ENCODE measurements at places on chromosomes 1 and 21. TPM values are rescaled to one million over a fixed set of nuclear protein-coding genes. Genes with fewer than 3 reads are reported as not detected.

- no peak for DNase-seq
Observed at GRCh38 chr1:103177108-103177775, 68.9 kb upstream of the COL11A1 start.

CCDC30 gene
- 1.8 TPM for total RNA-seq

MX2 gene
- 2.3 TPM for total RNA-seq

MYCL gene
- 8.1 TPM for total RNA-seq

ERG gene
- not detected for total RNA-seq

DNA sequence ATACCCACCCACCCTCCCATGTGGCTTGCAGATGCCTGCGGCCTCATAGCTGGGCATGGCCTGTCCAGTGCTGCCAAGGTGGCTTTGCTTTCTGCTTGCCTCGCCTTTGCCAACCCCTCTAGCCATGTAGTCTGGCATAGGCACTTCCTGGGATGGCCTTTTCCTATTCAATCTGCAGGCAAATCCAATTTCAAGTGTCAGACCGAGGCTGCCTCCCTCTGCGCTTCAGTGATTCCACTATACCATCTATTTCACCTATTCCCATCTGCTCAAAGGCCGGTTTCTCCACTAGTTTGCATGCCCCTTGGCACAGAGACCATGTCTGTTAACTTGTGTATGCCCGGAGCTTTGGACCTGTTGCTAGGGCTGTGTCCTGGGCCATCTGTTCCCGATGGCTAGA, 3.8 kb upstream of the ZBTB21 start:
- DNase-seq: no peak

DNA sequence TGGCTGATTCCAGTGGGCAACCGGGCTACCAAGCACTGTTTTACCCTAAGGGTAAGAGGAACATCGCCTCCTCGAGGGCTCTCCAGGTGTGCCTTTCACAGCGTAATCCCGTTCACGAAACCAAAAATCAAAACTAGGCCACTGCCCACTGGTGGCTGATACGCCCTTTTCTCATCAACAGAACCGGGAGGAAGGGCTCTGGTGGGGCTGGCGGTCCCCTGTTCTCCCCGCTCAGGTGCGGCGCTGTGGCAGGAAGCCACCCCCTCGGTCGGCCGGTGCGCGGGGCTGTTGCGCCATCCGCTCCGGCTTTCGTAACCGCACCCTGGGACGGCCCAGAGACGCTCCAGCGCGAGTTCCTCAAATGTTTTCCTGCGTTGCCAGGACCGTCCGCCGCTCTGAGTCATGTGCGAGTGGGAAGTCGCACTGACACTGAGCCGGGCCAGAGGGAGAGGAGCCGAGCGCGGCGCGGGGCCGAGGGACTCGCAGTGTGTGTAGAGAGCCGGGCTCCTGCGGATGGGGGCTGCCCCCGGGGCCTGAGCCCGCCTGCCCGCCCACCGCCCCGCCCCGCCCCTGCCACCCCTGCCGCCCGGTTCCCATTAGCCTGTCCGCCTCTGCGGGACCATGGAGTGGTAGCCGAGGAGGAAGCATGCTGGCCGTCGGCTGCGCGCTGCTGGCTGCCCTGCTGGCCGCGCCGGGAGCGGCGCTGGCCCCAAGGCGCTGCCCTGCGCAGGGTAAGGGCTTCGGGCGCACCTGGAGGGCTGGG, at the start of gene IL6R:
IL6R (plus strand) TSS at position 360 of the 763 bp plus-strand sequence; CDS start at position 647, 287 bp downstream.
- DNase-seq: peak; percentile 94

GRCh38 chr1:57067863-57068262, 102.0 kb upstream of the C8B start:
- peak; percentile 10 for DNase-seq

GRCh38 chr1:209721323-209721722, 16.7 kb downstream of the HSD11B1 start:
- DNase-seq: no peak

- peak; percentile 11 for DNase-seq
Observed at GRCh38 chr1:58155418-58156123, 391.0 kb downstream of the OMA1 start.

CC2D1B gene
- 16.8 TPM for total RNA-seq

REN gene
- total RNA-seq: not detected

DNA sequence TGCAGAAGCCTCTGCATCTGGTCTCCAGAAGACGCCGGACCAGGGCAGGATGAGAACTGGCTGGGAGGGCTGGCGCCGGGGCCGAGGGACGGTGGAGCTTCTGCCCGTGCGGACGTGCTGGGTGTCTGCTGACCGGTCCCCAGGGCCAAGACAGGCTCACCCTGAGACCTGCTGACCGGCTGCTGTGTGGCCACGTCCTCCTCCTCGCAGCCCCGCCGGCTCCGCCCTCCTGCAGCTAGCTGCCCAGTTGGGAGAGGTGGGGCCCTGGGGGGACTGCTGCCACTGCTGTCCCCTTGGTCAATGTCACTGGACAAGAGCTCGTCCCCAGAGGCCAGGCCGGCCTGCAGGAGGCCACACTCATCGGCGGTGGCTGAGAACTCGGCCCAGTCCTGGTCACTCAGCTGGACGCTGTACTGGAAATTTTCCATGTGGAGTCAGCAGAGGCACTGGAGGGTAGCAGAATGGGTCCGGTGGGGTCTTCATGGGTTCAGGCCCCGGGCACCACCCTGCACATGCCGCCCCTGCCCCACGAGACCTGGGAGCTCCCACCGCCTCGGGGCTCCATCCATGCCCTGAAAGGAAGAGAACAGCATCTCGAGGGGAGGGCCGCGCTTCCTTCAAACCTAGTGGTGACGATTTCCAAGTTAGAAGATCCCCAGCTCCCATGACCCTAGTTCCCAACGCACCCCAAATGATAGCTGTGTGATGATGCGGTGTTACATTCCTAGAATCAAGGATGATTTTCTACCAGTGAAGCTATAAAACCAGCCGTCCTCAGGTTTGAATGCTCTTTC, 1.1 kb downstream of the PERM1 start:
- no peak for DNase-seq

DNA sequence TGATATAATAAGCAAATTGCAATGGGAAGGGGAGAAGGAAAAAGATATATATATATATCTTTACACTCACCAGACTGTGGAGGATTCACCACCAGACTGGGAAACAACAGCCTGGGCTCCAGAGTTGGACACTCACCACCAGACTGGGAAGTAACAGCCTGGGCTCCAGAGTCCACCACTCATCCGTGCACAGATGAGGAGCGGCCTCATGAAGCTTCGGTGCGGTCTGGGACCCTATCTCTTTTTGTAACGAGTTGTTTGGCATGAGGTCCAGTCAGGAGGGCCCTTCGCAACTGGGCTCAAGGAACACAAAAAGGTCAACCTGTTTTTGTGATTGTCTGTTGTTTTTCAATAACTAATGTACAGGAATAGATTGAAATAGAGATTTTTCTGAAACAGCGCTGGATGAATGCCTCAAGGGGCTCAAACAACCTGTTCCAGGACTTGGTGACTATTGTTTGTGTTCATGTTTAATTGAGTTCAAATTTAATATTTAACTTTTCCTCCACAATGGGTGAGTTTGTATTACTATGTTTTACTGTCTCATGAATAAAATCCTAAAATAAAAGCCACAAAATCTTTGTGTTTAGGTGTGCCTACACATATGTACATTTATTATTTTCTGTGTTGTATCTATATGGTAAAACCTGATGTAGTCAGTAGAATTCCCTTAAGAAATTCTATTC, 40.1 kb downstream of the S100A10 start:
- no peak for DNase-seq

- no peak for DNase-seq
Observed at GRCh38 chr1:199010933-199011332, 372.1 kb downstream of the PTPRC start.

GRCh38 chr1:11285883-11286734, 13.1 kb downstream of the UBIAD1 start:
- DNase-seq: peak; percentile 40
